ENCODE measurements at places on chromosomes 3 and 15. TPM values are rescaled to one million over a fixed set of nuclear protein-coding genes. Genes with fewer than 3 reads are reported as not detected.

GRCh38 chr3:18422972-18423371 is 2.2 kb downstream of the SATB1 start:
- no peaks in the 10 kb centered on the region for H3K36me3 ChIP-seq
- H3K4me3 ChIP-seq: peak overlapping the region; percentile 78

DNA sequence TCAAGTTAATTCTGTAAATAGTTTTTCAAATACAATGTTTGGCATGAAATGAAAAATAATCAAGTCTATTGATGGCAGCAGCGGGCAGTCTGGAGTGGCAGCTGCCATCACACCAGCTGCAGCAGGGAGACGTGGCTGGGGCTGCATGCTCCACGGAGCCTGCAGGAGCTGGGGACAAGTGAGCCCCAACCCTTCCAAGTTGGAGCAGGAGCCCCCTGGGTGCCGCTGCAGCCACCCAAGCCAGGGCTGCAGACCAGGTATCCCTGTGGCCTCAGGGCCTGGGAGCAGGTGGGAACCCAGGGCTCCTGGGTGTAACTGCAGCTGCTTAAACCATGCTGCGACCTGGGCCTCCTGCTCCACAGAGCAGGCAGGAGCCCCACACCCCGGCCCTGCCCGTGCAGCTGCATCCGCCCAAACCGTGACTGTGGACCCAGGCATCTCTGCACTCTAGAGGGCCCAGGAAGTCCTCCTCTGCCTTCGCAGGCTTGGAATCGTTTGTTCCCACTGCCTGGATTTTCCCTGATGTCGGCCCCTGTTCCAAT is 257.4 kb downstream of the PLOD2 start:
- peaks cover 2% of the 10 kb centered on the region for H3K4me1 ChIP-seq
- H3K4me3 ChIP-seq: no peak overlapping the region
- no peak for DNase-seq
- H3K27ac ChIP-seq: no peak overlapping the region
- H3K27me3 ChIP-seq: no peaks in the 10 kb centered on the region

GRCh38 chr3:149564079-149564478 is 89.6 kb downstream of the TM4SF4 start:
- peak overlapping the region; percentile 12 for H3K27ac ChIP-seq
- DNase-seq: no peak
- no peaks in the 10 kb centered on the region for H3K27me3 ChIP-seq
- no peaks in the 10 kb centered on the region for H3K36me3 ChIP-seq

- no peak for DNase-seq
- no peaks in the 10 kb centered on the region for H3K36me3 ChIP-seq
- H3K27me3 ChIP-seq: no peaks in the 10 kb centered on the region
- H3K4me3 ChIP-seq: no peak overlapping the region
Measured at GRCh38 chr15:29986946-29987345, 95.8 kb upstream of the GOLGA8J start.

DNA sequence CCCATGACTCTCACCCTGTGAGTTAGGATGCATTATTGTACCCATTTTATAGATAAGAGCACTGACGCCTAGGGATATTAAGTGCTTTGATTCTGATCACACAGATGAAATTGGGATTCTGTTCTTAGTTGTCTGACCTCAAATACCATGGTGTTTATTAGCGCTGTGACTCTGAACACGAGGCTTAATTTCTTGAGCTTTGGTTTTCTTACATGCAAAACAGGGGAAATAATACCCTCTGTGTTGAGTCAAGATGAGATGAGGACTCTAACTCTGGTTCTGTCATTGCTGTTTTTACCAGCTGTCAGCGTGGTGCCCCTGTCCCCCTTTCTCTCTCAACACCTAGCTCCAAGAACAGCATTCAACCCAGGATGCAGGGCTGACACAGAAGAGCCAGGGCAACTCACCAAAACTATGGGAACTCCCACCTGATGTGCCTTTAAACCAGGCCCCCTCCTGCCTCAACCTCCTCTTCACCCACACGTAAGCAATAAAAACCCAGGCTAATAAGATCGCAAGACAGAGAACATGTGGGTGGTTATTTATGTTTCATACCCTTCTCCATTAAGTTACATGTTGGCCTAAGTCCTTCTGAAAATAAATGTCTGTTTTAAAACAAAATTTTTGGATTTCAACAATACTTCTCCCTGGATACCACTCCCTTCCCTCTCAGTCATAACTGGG is 100.1 kb upstream of the SPATA12 start:
- no peaks in the 10 kb centered on the region for H3K36me3 ChIP-seq
- no peak for DNase-seq
- H3K4me3 ChIP-seq: no peak overlapping the region
- no peaks in the 10 kb centered on the region for H3K27me3 ChIP-seq

GRCh38 chr3:16372362-16373292 is 107.6 kb downstream of the OXNAD1 start:
- DNase-seq: no peak
- peaks cover 6% of the 10 kb centered on the region for H3K4me1 ChIP-seq
- no peak overlapping the region for H3K4me3 ChIP-seq
- H3K27ac ChIP-seq: peak overlapping the region; percentile 83
- H3K27me3 ChIP-seq: no peaks in the 10 kb centered on the region
- peaks cover 15% of the 10 kb centered on the region for H3K36me3 ChIP-seq

DNA sequence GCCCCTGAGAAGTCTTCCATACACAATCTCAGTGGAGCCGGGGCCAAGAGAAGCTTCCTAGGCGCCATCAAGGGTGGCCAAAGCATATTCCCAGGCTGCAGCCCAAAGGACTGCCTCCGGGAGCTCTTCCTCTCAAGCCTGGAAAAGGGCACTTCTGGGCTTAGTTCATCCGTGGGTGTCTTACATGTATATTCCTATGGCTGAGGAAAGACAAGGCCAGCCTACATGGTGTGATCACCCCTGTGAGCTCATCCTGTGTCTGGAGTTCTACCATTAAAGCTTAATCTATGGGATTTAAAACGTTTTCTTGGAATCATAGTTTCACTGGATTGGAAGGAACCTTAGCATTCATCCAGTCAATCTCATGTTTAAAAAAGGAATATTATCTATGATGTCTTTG is 21.9 kb upstream of the TIMP4 start:
- peaks cover 27% of the 10 kb centered on the region for H3K4me1 ChIP-seq
- H3K27me3 ChIP-seq: no peaks in the 10 kb centered on the region
- no peaks in the 10 kb centered on the region for H3K36me3 ChIP-seq

DNA sequence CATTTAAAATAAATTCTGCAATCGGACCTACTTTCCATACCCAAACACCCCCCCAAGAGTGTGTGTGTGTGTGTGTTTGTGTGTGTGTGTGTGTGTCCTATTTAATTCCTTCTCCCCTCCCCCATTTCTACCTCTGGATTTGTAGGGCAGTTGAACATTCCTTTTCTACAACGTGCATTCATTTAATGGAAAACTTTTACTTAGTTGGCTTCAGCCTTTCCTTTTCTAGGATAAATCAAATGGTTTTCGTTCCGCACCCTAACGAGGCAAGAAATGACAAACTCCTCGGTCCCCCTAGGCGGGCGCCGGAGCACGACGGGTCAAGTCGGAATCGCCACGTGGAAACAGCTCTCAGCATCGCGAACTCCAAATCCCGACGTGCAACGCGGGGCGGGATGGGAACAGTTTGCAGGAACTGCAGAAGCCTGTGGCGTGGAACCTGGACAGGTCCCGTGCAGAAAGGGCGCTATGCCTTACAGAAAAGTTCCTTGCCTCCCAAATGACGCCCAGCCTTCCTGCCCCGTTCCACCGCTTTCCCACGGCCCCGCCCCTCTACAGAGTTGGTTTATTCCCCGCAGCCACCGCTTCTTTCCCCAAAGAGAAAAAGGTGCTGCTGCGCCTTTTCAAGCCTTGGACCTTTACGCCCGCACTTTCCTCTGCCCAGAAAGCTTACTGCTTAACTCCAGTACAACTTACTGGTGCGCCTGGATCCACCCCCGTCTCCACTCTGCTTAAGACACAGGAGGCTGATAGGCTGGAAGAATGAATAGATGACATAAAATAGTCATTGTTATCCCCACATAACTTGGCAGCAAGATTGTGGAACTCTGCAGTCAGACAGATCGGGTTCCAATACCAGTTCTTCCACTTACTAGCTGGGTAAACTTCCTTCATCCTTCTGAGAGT is 1.1 kb upstream of the EIF2B5 start:
- H3K27ac ChIP-seq: peak overlapping the region; percentile 91
- peaks cover 5% of the 10 kb centered on the region for H3K36me3 ChIP-seq
- peaks cover 9% of the 10 kb centered on the region for H3K4me1 ChIP-seq
- H3K4me3 ChIP-seq: peak overlapping the region; percentile 91

DNA sequence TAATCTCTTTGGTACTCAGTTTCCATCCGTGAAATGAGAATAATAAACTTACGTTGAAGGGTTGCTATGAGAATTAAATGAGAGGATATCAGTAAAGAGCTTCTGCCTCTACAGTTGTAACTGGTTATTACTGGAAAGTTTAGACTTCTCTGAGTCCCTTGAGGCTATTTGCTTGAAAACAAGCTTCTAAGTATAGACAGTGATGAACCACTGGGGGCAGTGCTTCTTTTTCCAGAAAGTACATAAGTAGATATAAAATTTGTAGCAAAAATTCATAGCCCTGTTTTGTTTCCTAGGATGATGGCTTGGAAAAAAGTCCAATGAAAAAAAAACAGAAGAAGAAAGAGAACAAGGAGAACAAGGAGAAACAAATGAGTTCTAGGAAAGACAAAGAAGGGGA is 87.1 kb downstream of the RGMA start:
- no peaks in the 10 kb centered on the region for H3K27me3 ChIP-seq
- no peaks in the 10 kb centered on the region for H3K4me1 ChIP-seq
- H3K36me3 ChIP-seq: peaks cover 82% of the 10 kb centered on the region

DNA sequence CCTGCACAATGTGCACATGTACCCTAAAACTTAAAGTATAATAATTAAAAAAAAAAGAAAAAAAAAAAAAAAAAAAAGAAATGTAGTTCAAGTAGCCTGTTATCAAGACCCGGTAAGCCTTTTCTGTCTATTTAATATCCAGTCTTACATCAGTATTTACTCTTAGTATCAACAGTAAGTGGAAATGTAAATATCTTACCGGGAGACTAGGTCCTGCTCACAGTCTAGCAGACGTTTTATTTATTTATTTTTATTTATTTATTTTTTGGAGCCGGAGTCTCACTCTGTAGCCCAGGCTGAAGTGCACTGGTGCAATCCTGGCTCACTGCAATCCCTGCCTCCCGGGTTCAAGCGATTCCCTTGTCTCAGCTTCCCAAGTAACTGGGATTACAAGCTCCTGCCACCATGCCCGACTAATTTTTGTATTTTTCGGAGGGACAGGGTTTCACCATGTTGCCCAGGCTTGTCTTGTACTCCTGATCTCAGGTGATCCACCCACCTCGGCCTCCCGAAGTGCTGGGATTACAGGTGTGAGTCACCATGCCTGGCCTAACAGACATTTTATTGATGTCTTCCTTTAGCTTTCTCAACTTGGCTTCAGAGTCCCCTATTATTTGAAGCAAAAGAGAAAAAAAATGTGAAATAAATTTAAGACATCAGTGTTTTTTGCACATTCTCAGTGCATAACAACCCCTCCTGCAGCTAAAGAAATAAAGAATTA is 19.9 kb downstream of the C2CD4B start:
- no peaks in the 10 kb centered on the region for H3K36me3 ChIP-seq

DNA sequence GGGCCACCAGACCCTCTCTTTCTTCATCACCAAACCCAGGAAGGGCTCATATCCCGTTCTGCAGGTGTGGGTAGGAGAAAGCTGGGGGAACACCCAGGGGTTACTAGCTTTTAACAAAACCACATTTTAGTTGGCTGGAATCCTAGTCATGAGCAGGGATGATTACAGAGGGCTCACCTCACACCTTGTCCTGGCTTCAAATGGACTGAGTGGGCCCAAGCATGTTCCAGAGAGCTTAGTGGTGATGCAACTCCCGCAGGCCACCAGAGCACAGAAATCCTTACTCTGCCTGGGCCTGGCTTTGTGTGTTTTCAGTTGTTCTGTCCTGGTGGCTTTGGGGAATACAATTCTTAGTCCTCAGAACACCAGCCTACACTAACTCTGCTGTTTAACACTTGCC is 56.8 kb upstream of the RYK start:
- H3K36me3 ChIP-seq: no peaks in the 10 kb centered on the region
- no peaks in the 10 kb centered on the region for H3K27me3 ChIP-seq
- H3K27ac ChIP-seq: no peak overlapping the region
- H3K4me1 ChIP-seq: peaks cover 20% of the 10 kb centered on the region
- H3K4me3 ChIP-seq: no peak overlapping the region
- DNase-seq: no peak

GRCh38 chr3:47421741-47422649 is 41.2 kb downstream of the PTPN23 start:
- DNase-seq: no peak
- H3K4me3 ChIP-seq: no peak overlapping the region
- H3K27me3 ChIP-seq: no peaks in the 10 kb centered on the region
- peaks cover 3% of the 10 kb centered on the region for H3K4me1 ChIP-seq
- peaks cover 69% of the 10 kb centered on the region for H3K36me3 ChIP-seq

DNA sequence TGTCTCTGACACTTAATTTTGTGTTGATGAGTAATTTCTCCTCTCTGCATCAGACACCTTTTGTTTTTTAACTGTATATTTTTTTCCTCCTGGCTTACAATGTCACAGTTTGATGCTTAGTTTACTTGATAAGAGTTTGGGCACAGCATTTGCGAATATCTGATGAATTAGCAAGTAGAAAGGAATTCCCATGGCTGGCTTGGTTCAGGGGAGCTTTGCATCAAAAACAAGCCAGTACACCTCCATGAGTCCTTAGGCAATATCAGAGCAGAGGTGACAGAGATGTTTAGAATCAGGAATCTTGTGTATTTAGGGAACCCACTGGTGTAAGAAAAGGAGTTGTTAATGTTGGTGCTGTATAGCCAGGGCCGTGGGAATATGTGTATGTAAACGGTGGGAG is 9.3 kb downstream of the ARHGEF26 start:
- H3K36me3 ChIP-seq: peaks cover 14% of the 10 kb centered on the region
- no peak for DNase-seq
- H3K27me3 ChIP-seq: no peaks in the 10 kb centered on the region
- H3K4me1 ChIP-seq: no peaks in the 10 kb centered on the region

GRCh38 chr3:196016485-196016884 is 65.4 kb downstream of the TFRC start:
- H3K27me3 ChIP-seq: no peaks in the 10 kb centered on the region
- H3K4me1 ChIP-seq: no peaks in the 10 kb centered on the region
- DNase-seq: no peak
- H3K4me3 ChIP-seq: no peak overlapping the region
- no peak overlapping the region for H3K27ac ChIP-seq
- H3K36me3 ChIP-seq: no peaks in the 10 kb centered on the region

- no peaks in the 10 kb centered on the region for H3K36me3 ChIP-seq
- H3K27me3 ChIP-seq: no peaks in the 10 kb centered on the region
- no peaks in the 10 kb centered on the region for H3K4me1 ChIP-seq
- DNase-seq: no peak
Measured at GRCh38 chr15:35244227-35244626, 159.1 kb upstream of the NANOGP8 start.

GRCh38 chr3:73805435-73805834 is 180.7 kb upstream of the PDZRN3 start:
- no peaks in the 10 kb centered on the region for H3K27me3 ChIP-seq
- no peaks in the 10 kb centered on the region for H3K36me3 ChIP-seq
- H3K4me3 ChIP-seq: no peak overlapping the region
- peak; percentile 54 for DNase-seq
- H3K4me1 ChIP-seq: peaks cover 23% of the 10 kb centered on the region

- no peak overlapping the region for H3K27ac ChIP-seq
- no peaks in the 10 kb centered on the region for H3K36me3 ChIP-seq
- DNase-seq: no peak
- H3K4me3 ChIP-seq: no peak overlapping the region
Measured at GRCh38 chr15:87489902-87490665, 766.5 kb downstream of the NTRK3 start.

The FBXL22 gene
- 0.43 TPM for total RNA-seq

The SERINC4 gene
- total RNA-seq: not detected

The CELF6 gene
- not detected for total RNA-seq

The MKRN3 gene
- total RNA-seq: 3.4 TPM

The SPESP1 gene
- total RNA-seq: 6.1 TPM

The EPHA3 gene
- total RNA-seq: 3.3 TPM

The MYZAP gene
- 7.6 TPM for total RNA-seq

The ZNF80 gene
- total RNA-seq: 23.7 TPM

The MRAS gene
- 24.5 TPM for total RNA-seq

The CLRN1 gene
- total RNA-seq: not detected

The CYP1A2 gene
- not detected for total RNA-seq
